IMR-90 (cell line): ENCODE measurements at places on chromosomes 4 and X. TPM values are rescaled to one million over a fixed set of nuclear protein-coding genes. Genes with fewer than 3 reads are reported as not detected.
A peak's percentile ranks its signal among the peaks of the same experiment; 100 is the strongest.

PRR32 gene
- not detected in 2 replicates for total RNA-seq

ASB12 gene
- total RNA-seq = not detected in 2 replicates

HERC5 gene
- under 0.01 TPM in 2 replicates for total RNA-seq

ARR3 gene
- not detected in 2 replicates for total RNA-seq

FABP2 gene
- total RNA-seq = not detected in 2 replicates

GRCh38 chrX:46737462-46737861 is 21.5 kb downstream of the SLC9A7 start:
- DNase-seq = peak; percentile 73

DNA sequence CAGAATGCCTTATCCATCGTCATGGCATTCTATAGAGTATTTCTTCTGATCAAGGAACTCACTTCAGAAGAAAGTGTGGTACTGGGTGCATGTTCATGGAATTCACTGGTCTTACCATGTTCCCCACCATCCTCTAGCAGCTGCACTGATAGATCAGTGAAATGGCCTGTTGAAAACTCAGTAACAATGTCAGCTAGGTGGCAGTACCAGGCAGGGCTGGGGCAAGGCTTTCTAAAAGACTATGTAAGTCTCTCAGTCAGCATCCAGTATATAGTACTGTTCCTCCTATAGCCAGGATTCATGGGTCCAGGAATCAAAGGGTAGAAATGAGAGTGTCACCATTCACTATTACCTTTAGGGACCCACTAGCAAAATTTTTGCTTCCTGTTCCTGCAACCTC is 15.8 kb upstream of the LDB2 start:
- DNase-seq = peak; percentile 34

DNA sequence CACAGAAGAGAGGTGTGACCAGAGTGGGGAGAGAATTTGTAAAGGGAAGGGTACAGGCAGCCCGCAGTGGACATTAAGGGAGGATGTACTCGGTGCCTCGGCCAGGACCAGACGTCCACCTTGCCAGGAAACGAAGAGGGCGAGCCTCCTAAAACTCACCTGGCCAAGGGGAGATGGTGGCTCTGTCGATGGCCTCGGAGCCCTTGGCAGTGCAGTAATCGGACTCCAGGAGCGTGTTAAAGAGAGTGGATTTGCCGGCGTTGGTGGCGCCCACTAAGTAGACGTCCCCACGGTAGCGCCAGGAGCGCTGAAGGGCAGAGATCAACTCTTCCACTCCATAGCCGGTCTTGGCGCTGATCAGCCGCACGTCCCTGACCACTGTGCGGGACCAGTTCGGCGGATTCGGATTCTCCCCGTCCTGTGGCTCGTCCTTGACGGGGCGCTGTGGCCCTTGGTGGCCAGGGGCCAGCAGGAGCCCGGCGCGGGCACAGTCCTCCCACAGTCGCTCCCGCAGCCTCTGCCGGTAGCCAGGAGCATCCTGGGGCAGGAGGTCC is 1.0 kb downstream of the NOA1 start:
- no peak for DNase-seq

DNA sequence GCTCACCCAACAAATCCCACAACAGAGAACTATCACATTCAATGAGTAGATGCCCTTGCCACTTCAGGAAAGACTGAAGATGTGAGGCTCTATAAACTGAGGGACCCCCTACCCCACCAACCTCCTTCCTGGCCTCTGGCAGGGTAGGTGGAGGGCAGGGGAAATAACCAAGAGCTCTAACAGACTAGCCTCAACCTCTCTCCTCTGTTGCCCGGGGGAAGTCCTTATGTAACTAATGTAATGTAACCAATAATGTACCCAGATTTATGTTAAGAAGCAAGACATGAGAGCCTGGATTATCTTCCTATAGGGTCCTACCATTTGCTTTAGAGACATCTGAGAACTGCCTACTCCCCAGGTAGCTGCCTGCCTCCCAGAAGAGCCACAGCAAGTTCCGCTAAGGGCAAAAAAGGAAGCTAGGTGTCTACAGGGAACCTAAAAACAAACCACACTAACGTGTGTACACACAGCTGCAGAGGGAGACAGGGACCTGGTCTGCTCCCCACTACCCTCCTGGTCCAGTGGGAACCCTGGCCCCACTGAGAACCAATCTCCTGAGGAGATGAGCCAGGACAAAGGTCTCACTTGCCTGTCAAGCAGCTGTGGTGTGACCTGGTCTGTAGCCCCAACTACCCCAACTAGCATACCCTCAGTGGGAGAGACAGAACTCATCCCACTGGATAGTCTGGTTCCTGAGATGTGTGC is 17.7 kb downstream of the OTUD5 start:
- DNase-seq = no peak

GRCh38 chr4:79292008-79292407 is 33.9 kb downstream of the NAA11 start:
- no peak for DNase-seq

DNA sequence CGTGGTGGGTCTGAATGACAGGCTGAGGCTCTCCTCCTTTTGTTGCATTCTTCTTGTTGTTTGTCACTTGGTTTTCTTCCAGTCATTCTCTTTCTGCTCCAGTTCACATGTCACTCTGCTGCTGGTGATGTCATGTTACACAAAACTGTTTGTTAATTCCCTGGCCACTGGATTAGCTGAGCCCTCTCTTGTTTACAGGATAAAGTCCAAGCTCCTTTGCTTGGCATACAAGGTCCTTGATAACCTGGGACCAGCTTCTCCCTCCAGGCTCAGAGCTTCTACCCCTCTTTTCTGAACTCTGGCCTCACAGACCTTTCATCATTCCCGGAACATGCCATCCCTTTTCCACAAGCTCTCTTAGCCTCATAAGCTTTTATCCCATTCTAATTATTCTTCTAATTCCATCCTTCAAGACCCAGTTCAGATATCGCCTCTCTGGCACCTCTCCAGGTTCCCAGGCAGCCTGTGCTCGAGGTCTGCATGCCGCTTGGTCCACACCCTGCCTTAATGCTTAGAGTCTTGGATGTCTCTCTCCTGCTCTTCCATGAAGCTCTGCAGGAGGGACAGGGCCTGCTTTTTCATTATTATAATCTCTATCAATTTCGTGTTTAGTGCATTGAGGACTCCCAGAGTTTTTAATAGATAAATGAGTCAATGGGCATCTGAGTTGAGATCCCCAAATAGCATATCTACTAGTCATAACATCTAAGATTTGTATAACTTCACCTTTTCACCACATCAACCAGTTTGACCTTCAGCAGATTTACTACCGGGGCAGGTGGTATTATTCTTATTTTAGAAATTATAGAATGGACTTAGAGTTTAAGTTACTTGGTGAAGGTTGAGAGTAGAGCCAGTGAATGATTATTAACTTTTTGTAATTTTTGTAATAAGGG is 98.7 kb downstream of the TMEM131L start:
- peak; percentile 60 for DNase-seq

- DNase-seq = no peak
These were observed 193.2 kb downstream of the PTTG2 start for GRCh38 chr4:38153387-38153760.

- DNase-seq = no peak
These were observed 44.0 kb upstream of the PPP1R2C start for GRCh38 chrX:42821803-42822443.

DNA sequence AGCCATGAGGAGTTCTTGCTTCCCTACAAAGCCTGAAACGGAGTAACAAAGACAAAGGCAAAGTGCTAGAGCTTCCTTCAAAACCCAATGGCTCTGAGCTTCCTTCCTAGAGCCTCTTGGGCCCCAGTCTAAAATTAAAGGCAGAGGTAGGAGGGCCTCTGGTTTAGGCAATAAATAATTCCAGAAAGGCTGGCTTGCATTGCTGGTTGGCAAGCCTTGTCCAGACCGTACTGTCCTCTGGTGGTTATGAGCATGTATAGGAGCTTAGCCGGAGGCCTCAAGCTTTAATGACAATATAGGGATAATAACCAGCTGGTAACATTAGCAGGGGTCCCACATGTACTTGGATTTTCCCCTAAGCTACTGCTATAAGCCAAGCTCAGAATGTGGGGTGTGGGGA is 237.3 kb downstream of the AR start:
- no peak for DNase-seq
